Endothelial cell (in vitro differentiated cells): ENCODE measurements at places on chromosomes 3 and 15.

- no peaks in the 10 kb centered on the region for H3K4me1 ChIP-seq
- no peak for DNase-seq
- H3K4me3 ChIP-seq: no peak overlapping the region
- no peaks in the 10 kb centered on the region for H3K36me3 ChIP-seq
Measured at GRCh38 chr3:31356941-31357340, 175.8 kb upstream of the STT3B start.

DNA sequence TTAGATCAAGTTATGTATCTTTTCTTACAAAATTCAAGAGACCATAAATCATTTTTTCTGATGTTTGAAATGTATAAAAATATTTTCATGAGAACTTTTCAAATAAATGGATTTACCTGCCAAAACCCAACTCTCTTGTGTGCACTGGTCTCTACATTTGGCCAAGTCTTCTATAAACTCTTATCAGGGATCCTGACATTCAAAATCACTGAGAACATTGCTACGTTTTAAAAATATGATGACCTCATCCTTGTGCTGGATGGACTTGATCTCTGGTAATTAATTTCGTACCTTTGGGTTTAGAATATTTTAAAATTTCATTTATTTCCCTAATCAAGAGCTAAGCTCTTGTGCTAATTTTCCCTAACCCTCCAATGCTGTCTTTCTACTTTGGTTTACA lies 127.4 kb downstream of the ATP8B4 start:
- no peak overlapping the region for H3K27ac ChIP-seq
- H3K4me1 ChIP-seq: peaks cover 28% of the 10 kb centered on the region

- H3K27ac ChIP-seq: no peak overlapping the region
- H3K36me3 ChIP-seq: no peaks in the 10 kb centered on the region
- no peak overlapping the region for H3K4me3 ChIP-seq
- H3K4me1 ChIP-seq: no peaks in the 10 kb centered on the region
- no peak for DNase-seq
Measured at GRCh38 chr3:185843126-185843525, 18.3 kb upstream of the IGF2BP2 start.

DNA sequence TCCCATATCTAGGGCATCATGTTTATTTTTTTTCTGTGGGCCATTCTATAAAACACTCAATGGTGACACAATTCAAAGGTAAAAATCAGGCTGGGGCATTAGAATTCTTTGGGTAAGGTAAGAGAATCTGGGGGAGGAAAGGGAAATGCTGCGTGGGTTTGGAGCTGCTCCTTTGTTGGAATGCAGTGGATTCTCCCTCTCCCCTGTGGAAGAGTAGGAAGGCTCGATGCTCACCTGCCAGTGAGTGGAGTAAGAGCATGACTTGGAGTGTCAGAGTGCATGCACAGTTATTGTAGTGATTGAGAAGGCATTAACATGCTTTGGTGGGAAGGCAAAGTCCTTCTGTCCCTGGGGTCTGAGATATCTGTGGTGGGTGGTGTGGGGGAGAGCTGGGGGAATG lies 280.0 kb downstream of the PDCD6IP start:
- no peak overlapping the region for H3K4me3 ChIP-seq
- no peak overlapping the region for H3K27ac ChIP-seq
- H3K27me3 ChIP-seq: peaks cover 5% of the 10 kb centered on the region
- H3K36me3 ChIP-seq: no peaks in the 10 kb centered on the region

DNA sequence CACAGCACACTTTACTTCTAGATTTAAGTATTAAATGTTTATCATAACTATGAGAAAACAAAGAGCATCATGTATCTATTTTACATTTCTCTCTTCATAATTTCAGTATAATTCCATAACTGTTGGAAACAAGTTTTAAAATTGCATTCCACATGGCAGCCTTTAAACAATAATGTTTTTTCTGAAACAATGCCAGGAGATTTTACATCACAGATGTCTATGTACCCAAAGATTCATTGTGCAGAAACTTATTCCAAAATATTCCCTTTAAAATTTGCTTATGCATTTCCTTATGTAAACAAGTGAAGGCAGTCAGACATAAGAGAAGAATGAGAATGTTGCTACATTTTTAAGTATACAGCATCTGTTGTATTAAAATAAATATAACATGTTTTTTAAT lies 324.9 kb upstream of the COL8A1 start:
- H3K4me1 ChIP-seq: no peaks in the 10 kb centered on the region
- H3K27me3 ChIP-seq: no peaks in the 10 kb centered on the region
- no peak overlapping the region for H3K27ac ChIP-seq

DNA sequence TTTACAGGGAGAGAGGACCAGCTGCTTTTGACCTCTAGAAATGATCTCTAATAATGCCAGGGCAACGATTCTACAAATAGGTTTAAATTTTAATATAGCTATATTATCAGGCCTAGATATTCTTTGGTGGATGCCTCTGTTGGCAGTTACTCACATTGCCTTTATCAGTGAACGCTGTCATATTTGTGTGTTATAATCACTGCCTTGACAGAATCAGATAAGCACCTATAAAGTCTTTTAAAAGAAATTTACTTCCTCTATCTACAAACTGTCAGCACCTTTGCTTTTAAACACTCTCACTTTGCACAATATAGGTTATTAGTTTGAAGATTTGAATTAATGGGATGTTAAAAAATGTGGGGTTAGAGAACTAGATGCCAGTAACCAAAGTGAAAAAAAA lies 324.1 kb downstream of the ZIC1 start:
- H3K27ac ChIP-seq: no peak overlapping the region
- no peak overlapping the region for H3K4me3 ChIP-seq
- H3K36me3 ChIP-seq: no peaks in the 10 kb centered on the region

DNA sequence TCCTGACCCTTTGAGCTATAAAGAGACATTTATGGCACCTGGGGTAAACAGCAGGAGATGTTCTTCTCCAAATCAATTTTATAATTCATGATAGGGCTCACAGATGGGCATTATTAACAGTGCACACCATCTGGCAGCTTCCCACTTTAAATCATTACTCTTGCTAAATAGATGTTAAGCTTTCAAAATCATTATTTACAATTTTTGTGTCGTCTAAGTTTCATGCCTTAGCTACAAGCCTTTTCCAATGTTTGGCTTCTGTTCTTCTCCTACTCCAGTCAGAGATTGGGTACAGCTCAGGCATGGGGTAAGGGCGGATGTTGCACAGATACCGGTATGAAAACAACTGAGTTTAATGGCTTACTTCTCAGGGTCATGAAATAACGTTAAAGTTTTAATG lies 120.9 kb upstream of the PFN2 start:
- DNase-seq: no peak
- peaks cover 3% of the 10 kb centered on the region for H3K27me3 ChIP-seq
- no peak overlapping the region for H3K4me3 ChIP-seq
- H3K4me1 ChIP-seq: no peaks in the 10 kb centered on the region

GRCh38 chr3:13954266-13954665 lies 74.4 kb upstream of the WNT7A start:
- H3K27me3 ChIP-seq: peaks cover 3% of the 10 kb centered on the region
- H3K4me3 ChIP-seq: no peak overlapping the region
- H3K27ac ChIP-seq: no peak overlapping the region

GRCh38 chr3:174945951-174946350 lies 86.8 kb downstream of the NAALADL2 start:
- H3K27ac ChIP-seq: no peak overlapping the region
- H3K4me3 ChIP-seq: no peak overlapping the region
- no peaks in the 10 kb centered on the region for H3K36me3 ChIP-seq
- H3K27me3 ChIP-seq: no peaks in the 10 kb centered on the region
- DNase-seq: no peak
- H3K4me1 ChIP-seq: no peaks in the 10 kb centered on the region

DNA sequence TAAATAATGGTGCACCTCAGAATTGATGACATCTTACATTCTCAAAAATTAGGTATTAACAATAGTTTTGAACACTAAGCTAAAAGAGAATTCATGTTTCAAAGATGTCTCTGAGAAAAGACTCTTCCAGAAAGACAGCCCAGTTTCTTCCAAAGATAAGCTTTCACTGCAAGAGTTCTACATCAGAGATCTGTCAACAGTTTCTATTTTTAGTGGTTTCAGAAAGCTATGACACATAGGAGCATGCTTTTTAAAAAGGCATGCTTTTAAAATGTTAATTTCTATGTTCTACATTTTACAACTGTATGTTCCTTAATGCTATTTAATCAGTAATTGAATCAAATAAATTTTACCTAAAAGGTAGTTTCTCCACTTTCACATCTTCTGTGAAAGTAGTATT lies 88.2 kb downstream of the PLOD2 start:
- DNase-seq: no peak
- peaks cover 10% of the 10 kb centered on the region for H3K4me1 ChIP-seq
- no peaks in the 10 kb centered on the region for H3K27me3 ChIP-seq
- no peak overlapping the region for H3K4me3 ChIP-seq
- no peak overlapping the region for H3K27ac ChIP-seq

DNA sequence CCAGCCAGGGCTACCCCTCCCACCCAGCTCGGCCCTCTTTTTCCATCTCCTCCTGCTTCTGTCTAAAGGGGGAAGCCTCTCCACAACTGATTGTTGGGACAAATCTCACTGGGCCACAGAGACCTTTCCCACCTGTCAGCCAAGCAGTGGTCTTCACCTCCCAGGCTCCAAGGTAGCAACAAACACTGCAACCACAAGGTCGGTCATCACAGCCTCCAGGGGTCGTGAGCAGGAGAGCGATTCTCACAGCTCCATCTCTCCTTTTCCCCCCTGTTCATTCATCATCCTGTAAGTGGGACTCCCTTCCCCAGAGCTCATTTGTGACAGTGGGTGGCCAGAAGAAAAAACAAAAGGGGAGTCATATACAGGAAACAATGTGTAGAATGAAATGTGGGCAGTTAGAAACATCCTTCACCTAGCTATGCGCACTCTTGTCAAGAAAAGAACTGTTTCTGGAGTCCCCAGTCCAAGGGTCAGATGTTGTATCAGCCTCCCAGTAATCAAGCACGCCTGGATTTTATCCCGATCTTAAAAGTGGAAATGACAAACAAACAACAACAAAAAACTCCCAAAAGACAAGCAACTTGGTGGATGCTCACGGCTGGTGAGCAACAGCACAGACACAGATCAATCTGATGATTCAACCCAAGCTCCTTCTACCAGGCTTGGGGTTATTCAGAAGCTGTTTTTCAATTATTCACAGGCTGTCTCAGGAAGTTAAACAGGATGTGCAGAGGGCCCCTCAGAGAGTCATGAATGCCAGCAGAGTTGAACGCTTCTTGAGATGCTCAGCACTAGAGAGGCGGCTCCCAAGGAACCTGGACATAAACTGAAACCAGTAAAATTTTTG lies 22.4 kb downstream of the LYZL4 start:
- peaks cover 26% of the 10 kb centered on the region for H3K4me1 ChIP-seq
- no peak for DNase-seq
- peaks cover 8% of the 10 kb centered on the region for H3K27me3 ChIP-seq
- no peaks in the 10 kb centered on the region for H3K36me3 ChIP-seq

DNA sequence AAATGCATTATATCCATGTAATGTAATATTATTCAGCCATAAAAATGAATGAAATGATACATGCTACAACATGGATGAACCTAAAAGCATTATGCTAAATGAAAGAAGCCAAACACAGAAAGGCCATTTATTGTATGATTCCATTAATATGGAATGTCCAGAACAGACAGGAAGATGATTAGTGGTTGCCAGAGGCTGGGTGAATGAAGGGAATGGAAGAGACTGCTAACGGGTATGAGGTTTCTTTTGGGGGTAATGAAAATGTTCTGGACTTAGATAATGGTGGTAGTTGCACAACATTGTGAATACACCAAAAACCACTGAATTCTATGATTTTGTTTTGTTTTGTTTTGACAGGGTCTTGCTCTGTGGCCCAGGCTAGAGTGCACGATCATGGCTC lies 61.6 kb upstream of the MAP4 start:
- peaks cover 3% of the 10 kb centered on the region for H3K4me1 ChIP-seq
- no peak overlapping the region for H3K27ac ChIP-seq
- DNase-seq: no peak
- H3K4me3 ChIP-seq: no peak overlapping the region
- H3K27me3 ChIP-seq: no peaks in the 10 kb centered on the region

DNA sequence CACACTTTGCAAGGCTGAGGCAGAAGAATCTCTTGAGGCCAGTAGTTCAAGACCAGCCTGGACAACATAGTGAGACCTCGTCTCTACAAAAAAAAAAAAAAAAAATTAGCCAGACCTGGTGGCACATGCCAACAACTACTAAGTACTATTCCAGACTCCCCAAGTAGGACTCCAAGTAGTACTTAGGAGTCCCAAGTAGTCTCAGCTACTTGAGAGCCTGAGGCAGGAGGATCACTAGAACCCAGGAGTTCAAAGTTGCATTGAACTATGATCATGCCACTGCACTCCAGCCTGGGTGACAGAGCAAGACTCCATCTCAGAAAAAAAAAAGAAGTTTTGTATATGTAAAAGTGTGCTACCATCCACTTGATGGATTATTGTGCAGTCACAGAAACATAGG lies 486.6 kb downstream of the SOX2 start:
- H3K27me3 ChIP-seq: peaks cover 3% of the 10 kb centered on the region
- no peaks in the 10 kb centered on the region for H3K36me3 ChIP-seq
- DNase-seq: no peak
- H3K4me3 ChIP-seq: no peak overlapping the region
- H3K27ac ChIP-seq: no peak overlapping the region

GRCh38 chr3:128577711-128578110 lies 72.9 kb downstream of the RPN1 start:
- H3K4me1 ChIP-seq: peaks cover 31% of the 10 kb centered on the region
- peaks cover 6% of the 10 kb centered on the region for H3K27me3 ChIP-seq
- DNase-seq: no peak
- no peak overlapping the region for H3K4me3 ChIP-seq

DNA sequence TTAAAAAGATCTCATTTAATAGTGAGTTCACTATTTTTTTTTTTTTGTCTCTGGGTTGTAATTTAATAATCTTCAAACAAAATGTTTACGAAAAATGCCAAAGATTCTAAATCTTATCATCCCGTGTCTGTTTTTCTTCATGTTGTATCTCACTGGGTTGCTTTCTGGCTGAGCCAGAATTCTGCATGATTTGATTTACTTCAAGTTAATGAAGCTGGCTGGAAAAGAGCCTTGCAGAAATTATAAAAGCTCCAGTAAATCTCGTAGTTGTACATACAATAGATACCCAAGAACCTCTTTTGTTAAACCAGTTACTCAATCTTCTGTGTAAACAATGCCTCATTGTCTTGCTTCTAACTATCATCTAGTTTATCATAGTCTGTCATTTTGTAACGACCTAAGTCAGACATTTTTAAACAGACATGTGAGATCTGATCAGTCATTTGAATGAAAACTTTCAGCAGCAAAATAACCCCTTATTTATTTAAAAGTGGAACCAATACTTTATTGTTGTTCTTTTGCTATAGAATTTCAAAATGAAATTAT lies 249.0 kb downstream of the MCTP2 start:
- no peaks in the 10 kb centered on the region for H3K27me3 ChIP-seq
- H3K36me3 ChIP-seq: no peaks in the 10 kb centered on the region
- H3K4me3 ChIP-seq: no peak overlapping the region
- H3K4me1 ChIP-seq: peaks cover 5% of the 10 kb centered on the region
- no peak for DNase-seq
